Stromal cell of bone marrow (primary cell): ENCODE measurements at places on chromosomes 13 and 19.

- DNase-seq: no peak
Observed at GRCh38 chr19:35442091-35442490, 6.0 kb upstream of the FFAR2 start.

GRCh38 chr13:78636495-78636894 lies 22.5 kb downstream of the OBI1 start:
- DNase-seq: no peak

DNA sequence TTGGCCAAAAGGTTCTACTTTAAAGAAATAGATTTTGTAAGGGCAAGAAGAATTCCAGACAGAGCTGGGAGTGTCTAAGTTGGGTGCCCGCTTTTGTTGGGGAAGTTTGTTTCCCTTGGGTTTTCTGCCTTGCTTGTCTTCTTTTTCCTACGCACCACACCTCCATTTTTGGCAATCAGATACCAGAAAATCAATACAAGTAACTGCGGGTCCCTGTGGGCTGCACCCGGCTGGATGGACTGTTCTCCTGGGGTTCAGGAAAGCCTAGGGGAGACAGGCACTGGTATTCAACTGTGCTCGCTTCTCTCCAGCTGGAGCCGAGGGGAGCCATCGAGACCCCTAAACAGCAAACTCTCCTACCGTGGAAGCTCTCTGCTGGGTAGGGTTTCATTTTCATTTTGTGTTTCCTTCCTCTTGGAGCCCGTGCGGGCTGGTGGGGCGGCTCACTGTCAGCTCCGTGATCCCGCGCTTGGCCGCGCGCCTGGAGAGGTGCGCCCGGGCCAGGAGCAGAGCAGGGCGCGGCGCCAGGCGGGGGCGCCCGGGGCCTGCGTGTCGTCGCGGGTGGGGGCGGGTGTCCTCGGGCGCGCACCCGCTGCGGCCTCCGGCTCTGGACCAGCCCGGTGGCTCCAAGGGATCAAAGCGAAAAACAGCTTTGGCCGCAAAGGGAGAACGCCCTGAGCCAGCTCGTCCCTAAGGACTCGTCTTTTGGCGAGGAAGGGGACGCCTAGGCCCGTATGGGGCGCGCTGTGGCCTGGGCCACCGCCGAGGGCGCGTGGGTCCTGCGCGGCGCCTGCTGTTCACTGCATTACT lies 347.2 kb downstream of the ZNF536 start:
- DNase-seq: no peak

DNA sequence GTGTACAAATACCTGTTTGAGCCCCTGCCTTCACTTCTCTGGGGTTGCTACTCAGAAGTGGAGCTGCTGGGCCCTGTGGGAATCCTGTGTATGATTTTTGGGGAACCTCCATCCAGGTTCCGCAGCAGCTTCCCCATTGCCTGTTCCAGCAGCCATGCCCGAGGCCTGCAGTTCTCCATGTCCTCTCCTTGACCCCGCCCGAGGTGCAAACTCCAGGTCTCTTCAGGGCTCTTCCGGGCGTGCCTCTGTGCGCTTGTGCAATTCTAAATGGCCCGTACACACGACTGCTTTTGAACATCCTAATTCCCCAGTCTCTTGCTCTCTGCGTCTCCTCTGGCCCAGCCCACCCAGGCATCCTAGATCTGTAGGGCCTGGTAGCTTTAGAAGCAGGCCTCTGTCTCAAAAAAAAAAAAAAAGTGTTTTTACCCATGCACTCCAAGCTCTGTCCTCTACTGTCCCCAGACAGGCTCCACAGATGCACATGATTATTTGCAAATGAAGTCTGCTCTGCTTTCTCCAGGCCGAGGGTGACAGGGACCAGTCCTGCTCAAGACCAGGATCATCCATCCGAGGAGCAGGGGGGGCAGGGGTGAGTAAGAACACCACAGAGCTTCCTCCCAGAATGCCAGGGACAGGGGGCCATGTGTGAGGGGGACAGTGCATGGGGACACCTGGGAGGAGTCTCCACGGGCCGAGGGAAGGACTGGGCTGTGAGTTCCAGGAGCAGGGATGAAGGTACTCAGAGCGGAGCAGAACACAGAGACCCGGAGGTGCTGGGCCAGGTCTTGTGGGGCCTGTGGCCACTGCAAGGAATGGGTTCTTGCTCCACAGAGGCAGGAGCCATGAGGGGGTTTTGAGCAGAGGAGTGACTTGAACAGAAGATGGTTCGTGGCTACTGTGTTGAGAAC lies 51.7 kb downstream of the SLC7A9 start:
- no peak for DNase-seq
